SJCRH30 (cell line): ENCODE measurements at places on chromosomes 4 and X. TPM values are rescaled to one million over a fixed set of nuclear protein-coding genes. Genes with fewer than 3 reads are reported as not detected.

The RASSF6 gene
- 0.03 and 0.08 TPM in 2 replicates for total RNA-seq

The HSFX3 gene
- total RNA-seq: not detected in 2 replicates

GRCh38 chr4:111610681-111611080, 534.6 kb upstream of the FAM241A start:
- no peaks in the 10 kb centered on the region for H3K27me3 ChIP-seq
- no peak overlapping the region for H3K27ac ChIP-seq
- DNase-seq: no peak
- H3K4me3 ChIP-seq: no peak overlapping the region

DNA sequence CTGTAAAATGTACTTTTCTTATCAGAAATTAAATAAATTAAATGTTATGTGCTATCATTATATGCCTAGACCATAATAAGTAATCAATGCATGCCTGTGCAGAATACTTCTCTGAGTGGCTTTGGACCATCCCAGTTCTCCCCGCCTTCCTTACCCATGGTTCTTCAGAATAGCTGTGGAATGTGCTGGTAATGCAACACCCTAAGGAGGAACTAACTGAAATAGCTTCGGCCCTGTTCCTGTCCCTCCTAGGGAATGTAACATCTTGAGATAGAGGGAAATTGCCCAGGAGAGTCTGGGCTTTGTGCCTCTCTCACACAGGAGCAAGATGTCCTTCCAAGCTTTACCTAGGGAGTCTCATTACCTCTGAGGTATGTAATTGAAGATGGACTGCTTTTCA, 693.6 kb upstream of the HS3ST1 start:
- no peak for DNase-seq
- H3K4me1 ChIP-seq: no peaks in the 10 kb centered on the region
- H3K4me3 ChIP-seq: no peak overlapping the region
- no peaks in the 10 kb centered on the region for H3K27me3 ChIP-seq
- no peak overlapping the region for H3K27ac ChIP-seq
- H3K36me3 ChIP-seq: no peaks in the 10 kb centered on the region

The TADA2B gene
- total RNA-seq: 12.4 and 13.5 TPM in 2 replicates

DNA sequence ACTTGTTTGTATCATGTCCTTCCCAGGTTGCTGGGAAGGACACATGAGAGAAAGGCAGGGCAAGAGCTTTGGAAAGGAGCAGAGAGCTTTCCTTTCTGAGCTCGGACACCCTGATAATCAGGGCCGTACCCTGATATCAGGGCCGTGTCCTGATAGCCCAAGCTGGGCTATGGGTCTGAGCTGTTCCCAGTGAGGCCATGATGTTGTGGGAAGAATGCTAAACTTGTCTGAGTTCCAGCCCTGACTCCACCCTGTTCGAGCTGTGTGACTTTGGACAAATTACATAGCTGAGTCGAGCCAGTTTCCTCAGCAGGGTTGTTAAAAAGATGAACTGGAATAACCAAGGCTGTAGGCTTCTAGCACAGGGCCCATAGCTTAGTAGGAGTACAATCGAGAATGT, 3.3 kb upstream of the CXCR3 start:
- H3K4me1 ChIP-seq: no peaks in the 10 kb centered on the region
- H3K36me3 ChIP-seq: no peaks in the 10 kb centered on the region
- no peak overlapping the region for H3K27ac ChIP-seq
- H3K4me3 ChIP-seq: no peak overlapping the region
- no peaks in the 10 kb centered on the region for H3K27me3 ChIP-seq
- DNase-seq: no peak

- peaks cover 15% of the 10 kb centered on the region for H3K4me1 ChIP-seq
- H3K4me3 ChIP-seq: no peak overlapping the region
- H3K36me3 ChIP-seq: no peaks in the 10 kb centered on the region
- H3K27ac ChIP-seq: peak overlapping the region; percentile 61
- no peaks in the 10 kb centered on the region for H3K27me3 ChIP-seq
Observed at GRCh38 chr4:128455480-128455879, 167.9 kb upstream of the PGRMC2 start.

The TMSB15A gene
- total RNA-seq: 307 and 367 TPM in 2 replicates
